NCI-H748 treated with DMSO at 0.1 percent for 48 hours (cell line): ENCODE measurements at places on chromosomes 4 and X.

DNA sequence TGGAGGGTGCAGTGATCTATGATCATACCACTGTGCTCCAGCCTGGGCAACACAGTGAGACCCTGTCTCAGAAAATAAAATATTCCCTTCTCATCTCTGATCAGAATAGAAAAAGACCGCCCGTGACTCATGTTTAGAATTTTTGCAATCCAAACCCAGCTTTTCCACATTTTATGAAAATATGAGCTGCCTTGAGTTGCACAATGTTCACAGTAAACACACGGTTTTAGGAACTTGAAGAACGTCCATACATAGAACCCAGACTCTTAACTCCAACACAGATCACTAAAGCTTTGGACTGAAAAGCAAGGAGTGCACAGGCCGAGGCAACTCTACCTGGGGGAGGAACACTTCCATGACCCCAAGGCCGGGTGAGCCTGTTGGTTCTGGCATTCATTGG is 305.0 kb downstream of the TENM3 start:
- no peak for DNase-seq

- DNase-seq: no peak
These were observed 258.8 kb upstream of the GNPDA2 start for GRCh38 chr4:44985152-44985551.

DNA sequence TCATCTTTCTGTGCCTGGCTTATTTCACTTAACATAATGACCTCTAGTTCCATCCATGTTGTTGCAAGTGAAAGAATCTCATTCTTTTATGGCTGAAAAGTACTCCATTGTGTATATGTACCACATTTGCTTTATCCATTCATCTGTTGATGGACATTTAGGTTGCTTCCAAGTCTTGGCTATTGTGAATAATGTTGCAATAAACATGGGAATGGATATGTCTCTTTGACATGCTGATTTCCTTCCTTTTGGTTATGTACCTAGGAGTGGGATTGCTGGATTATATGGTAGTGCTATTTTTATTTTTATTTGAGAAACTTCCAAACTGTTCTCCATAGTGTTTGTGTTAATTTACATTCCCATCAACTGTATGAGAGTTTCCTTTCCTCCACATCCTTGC is 71.2 kb downstream of the TACR3 start:
- DNase-seq: no peak

DNA sequence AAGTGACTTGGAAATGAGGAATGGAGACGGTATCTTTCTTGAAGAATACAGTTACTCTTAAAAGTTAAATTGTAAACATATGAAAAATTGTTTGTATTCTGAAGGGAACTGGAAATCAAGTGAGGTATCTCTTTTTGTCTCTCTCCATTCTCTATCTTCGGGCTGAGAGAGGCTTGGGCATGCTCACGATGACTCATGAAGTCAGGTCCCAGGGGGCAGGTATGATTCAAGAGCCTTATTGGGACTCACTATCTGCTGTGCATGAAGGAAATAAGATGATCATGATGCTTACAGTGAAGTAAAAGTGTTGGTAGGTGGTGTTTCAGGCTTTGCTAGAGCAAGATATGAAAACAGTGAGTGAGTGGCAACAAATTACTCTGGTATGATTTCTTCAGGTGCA is 200.4 kb upstream of the PITX2 start:
- DNase-seq: no peak

DNA sequence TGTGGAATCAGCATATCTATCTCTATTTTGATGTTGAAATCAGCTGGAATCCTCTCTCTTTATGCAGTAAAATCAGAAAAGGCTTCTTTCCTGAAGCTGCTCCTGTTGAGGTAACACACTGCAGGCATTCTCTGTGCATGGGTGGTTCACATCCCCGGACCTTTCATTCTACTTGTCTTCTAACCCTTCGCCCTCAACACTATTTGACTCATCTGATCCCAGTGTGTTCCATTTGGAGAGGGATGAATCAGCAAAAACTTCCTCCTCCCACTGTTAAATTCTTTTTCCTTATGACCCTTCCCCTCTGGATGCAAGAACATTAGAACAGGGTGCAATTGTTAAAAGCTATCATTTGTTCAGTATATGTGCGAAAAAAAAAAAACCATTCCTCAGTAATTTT is 67.4 kb downstream of the RNF150 start:
- no peak for DNase-seq

DNA sequence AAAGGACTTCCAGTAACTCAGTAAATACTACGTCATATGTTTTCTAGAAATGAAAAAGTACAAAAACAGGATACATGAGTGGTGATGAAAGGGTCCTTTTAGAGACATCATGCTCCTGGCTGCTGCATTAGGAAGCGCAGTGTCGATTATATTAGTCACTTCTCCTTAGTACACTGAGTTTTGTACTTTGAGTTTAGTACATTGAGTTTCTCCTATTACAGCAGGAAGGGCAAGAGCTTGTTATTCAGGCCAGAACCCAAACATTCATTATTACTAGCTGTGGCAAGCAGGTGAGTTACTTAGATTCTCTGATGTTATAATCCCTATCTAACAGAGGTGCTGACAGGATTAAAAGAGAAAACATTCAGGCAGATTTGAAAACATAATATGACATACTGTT is 21.3 kb downstream of the RPGR start:
- DNase-seq: no peak

DNA sequence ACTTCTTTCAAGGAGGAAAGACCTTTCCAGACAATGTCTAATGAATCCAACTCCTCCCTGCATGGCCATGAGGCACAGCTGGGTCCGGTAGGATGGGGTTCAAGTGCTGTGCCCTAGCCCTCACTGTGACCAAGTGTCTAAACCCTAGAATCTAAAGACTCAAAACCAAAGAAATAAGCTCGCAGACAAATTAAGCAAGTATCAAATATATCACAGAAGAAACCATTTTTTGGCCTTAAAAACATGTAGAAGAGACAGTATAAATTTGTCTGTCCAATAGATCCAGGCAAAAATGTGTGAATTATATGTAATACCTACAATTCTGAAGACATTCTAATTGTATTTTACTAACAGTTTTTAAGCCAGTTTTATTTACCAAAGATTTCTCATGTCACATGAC is 56.4 kb upstream of the WDR17 start:
- no peak for DNase-seq

DNA sequence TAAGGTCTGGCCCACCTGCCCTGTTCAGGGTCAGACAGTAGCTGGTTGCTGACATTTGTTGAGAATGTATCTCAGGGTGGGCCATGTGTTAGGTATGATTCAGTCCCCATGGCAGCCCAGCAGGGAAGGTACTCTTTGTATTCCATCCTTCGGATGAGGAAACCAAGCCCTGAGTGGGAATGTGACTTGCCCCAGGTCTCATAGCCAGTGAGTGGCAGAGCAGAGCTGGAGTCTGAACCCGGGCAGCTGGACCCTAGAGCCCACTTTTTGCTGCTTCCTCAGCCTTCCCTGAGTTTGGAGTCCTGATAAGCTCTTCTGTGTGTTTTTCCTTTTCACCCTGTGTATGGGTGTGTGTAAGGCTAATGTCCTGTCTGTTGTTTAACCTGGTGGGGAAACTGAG is 21.6 kb upstream of the UBA1 start:
- no peak for DNase-seq

DNA sequence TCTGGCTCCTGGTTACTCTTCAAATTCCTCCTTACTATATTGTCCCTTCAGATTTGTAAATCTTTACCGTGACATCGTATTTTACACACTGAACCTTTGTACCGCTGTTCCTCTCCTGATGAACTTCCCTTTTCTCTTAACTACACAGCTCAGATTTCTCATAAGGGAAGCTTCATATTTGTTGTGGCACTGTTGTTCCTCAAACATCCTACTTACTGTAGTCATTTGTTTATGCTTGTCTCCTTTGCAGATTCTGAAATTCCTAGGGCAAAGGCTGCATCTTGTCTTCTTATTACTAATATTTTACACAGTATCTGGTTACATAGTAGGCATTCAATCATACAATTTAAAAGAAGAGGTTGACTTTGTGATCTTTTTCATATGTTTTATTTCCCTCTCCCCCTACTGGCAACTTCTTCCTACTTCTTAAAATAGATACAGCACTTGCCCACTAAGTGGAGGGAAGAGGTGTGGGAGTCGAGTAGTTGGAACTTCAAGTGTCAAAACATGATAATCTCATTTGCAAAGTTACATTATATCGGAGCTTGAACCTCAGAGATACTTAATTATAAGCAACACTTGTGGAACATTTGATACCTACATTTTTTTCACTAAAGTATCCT is 50.0 kb downstream of the TET2 start:
- DNase-seq: no peak

- no peak for DNase-seq
These were observed 46.7 kb upstream of the MXRA5 start for GRCh38 chrX:3393178-3393577.
